Stimulated activated CD8-positive, alpha-beta memory T cell treated with anti-CD3 and anti-CD28 coated beads, Interleukin-4, amount 100 ng/mL, for 4 hours (primary cell): ENCODE measurements at places on chromosomes 4 and X.
A peak's percentile ranks its signal among the peaks of the same experiment; 100 is the strongest.

DNA sequence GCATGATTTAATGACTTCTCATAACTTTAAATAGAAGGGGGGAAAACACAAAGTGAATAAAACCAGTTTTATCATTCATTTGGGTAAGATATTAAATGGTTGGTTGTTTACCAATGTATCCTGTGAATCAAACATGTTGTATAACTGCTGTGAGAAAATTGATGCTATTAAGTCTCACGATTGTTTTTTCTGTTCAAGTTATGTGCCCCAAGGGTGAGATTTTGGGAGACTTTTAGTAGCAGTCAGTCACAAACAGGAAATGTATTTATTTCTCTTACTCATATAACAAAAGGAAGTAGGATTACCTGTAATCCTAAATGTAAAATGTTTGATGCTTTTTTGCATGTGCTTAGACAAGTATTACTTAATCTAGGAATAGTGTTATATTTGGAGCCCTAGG lies 39.2 kb downstream of the MTHFD2L start:
- DNase-seq = no peak

- peak; percentile 39 for DNase-seq
These were observed 618 bp downstream of the BEND4 start for GRCh38 chr4:42151568-42152506.

- DNase-seq = no peak
These were observed 944 bp downstream of the FUNDC2 start for GRCh38 chrX:155027509-155028066.

GRCh38 chrX:118345045-118345463 lies 852 bp upstream of the WDR44 start:
- DNase-seq = no peak

DNA sequence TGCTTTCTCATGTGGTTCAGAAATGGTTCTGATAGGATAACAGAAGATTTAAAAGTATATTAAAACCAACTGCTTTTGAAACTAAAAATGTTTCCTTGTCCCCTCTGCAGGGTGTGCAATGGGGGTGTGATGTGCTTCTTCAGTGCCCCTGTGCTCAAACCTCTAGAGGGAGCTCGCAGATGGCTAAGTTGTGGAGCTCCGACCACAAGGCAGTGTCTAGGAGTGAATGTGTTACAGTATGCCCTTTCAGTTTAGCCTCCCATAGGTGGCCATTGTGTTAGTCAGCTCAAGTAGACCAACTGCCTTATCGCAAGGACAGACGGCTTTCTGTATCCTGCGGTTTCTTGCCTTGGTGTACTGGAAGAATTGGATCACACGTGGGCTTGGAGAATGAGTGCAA lies 130.5 kb downstream of the TENT5D start:
- DNase-seq = no peak

GRCh38 chr4:107832275-107832807 lies 7.6 kb downstream of the SGMS2 start:
- DNase-seq = no peak

GRCh38 chrX:93346309-93346708 lies 327.1 kb downstream of the NAP1L3 start:
- DNase-seq = no peak

- no peak for DNase-seq
These were observed 32.0 kb upstream of the DCX start for GRCh38 chrX:111443946-111444345.
